A673 (cell line): ENCODE measurements at places on chromosomes 1 and 21. TPM values are rescaled to one million over a fixed set of nuclear protein-coding genes. Genes with fewer than 3 reads are reported as not detected.

DNA sequence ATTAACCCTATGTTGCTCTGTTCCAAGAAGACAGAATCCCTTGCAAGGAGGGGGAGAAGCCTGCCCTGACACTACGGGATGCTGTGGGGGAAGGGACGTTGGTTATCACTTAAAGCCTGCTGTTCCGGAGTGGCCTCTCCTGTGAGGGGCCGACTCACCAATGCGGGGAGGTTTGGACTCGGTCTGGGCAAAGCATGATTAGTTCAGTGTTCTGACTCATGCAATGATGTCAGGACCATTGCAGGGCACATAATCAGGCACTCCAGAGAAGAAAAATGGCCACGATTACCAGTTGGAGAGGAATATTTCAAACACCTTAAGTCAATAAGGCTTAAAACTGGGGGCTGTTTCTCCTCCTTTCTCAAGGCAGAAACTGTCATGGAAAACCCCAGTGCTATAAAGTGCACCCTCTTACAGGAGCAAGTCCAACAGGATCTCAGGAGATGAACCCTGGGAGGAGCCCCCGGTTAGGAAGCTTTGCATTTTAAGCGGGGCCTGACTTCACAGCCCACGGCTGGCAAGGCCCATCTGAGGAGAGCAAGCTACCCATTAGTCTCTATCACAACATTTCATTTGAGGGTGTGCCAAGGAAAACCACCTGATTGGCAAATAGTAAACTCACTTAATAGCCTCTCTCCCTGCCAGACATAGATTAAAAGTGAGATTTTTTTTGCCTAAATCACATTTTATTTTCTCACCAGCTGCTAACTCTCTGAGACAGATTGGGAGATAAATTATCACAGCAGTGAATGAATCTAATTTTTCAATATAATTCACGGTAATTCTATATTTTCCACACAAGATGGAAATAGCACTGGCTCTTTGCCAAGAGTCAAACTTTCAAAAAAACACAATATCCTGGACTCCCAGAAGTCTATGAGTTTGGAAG is 202.5 kb downstream of the C1orf94 start:
- DNase-seq: no peak

GRCh38 chr1:205676002-205676401 is 4.3 kb downstream of the SLC45A3 start:
- DNase-seq: no peak

DNA sequence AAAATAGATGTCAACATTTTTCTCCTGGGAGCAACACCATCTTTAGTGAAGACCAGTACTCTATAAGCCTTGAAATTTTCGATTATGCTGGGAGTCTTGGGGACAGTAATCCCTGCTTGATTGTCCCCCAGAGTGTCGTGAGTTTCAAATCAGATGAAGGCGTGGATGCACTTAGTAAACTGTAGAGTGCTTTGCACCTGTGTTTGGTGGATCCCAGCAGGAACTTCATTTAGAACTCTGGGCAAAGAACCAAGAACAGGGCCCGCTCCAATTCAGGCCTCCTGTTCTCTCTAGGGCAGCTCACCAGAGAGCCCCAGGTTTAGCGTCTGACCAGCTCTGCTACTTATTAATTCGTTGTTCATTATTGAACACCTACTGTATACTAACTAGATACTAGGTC is 1.5 kb downstream of the GPX7 start:
- no peak for DNase-seq

GRCh38 chr1:11211925-11212587 is 22.9 kb downstream of the ANGPTL7 start:
- no peak for DNase-seq

DNA sequence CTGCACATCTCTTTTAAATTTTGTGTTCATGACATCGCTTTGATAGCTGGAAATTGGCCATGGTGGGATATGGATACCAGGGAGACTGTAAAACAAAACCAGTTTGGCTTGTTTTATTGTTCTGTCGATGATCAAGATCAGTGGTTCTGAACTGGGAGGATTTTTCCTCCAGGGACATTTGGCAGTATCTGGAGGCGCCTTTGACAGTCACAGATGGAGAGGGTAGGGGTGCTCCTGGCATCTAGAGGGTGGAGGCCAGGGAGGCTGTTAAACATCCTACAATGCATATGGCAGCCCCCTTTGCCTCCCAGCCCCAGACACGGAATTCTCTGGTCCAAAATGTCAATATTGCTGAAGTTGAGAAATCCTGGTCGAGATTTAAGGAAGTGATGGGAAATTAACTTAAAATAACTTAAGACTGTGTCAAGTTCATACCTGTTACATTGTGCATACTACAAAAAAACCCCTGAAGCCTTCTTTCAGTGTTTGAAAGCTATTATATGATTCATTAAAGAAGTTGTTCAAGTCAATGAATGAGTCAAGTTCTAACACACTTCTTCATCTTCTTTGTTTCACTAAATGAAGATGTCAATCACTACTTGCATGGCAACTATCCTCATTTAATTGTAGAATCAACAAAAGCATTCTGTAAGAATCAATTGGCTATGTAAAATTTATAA is 150.9 kb downstream of the KCNJ6 start:
- no peak for DNase-seq

The VHLL gene
- not detected in 2 replicates for total RNA-seq

The GSTM5 gene
- 0.13 and 0.43 TPM in 2 replicates for total RNA-seq
